ENCODE measurements at places on chromosomes 7 and 10.

- DNase-seq = no peak
Observed at GRCh38 chr10:136465-136762, 1.2 kb downstream of the ZMYND11 start.

DNA sequence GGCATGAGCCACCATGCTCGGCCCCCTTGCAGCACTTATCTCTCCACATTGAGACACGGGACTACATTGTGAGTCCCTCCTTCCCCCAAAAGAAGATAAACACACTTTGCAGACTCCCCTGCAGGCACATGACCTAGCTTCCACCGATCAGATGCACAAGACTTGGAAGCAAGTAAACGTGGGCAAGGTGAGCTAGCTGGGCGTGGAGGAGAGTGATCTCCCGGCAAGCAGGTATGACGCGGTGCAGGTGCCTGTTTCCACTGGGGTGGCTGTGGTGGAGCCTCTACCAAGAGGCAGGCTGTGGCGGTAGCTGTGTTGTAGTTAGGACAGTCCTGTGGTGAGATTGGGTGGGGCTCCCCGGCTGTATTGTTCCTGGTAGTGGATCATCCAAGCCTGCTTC, 7.7 kb upstream of the COMTD1 start:
- no peak for DNase-seq

- DNase-seq = no peak
Observed at GRCh38 chr10:26903431-26904217, 42.9 kb upstream of the ABI1 start.

DNA sequence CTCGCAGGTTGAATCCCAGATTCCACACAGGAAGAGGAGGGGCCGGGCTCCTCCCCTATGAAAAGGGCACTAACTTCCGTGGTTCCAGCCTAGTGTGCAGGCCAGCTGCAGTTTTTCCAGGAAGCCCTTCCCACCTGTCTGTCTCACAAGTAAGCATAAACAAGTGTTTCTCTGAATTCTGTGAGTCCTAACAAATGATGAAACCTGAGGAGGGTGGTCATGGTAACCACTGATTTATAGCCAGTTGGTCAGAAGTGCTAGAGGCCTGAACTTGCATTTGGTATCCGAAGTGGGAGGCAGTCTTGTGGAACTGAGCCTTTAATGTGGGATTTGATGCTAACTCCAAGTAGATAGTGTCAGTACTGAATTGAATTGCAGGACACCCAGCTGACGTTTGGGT, 54.7 kb upstream of the STEAP4 start:
- no peak for DNase-seq

- DNase-seq = no peak
Observed at GRCh38 chr7:141742229-141742628, 4.1 kb downstream of the SSBP1 start.

DNA sequence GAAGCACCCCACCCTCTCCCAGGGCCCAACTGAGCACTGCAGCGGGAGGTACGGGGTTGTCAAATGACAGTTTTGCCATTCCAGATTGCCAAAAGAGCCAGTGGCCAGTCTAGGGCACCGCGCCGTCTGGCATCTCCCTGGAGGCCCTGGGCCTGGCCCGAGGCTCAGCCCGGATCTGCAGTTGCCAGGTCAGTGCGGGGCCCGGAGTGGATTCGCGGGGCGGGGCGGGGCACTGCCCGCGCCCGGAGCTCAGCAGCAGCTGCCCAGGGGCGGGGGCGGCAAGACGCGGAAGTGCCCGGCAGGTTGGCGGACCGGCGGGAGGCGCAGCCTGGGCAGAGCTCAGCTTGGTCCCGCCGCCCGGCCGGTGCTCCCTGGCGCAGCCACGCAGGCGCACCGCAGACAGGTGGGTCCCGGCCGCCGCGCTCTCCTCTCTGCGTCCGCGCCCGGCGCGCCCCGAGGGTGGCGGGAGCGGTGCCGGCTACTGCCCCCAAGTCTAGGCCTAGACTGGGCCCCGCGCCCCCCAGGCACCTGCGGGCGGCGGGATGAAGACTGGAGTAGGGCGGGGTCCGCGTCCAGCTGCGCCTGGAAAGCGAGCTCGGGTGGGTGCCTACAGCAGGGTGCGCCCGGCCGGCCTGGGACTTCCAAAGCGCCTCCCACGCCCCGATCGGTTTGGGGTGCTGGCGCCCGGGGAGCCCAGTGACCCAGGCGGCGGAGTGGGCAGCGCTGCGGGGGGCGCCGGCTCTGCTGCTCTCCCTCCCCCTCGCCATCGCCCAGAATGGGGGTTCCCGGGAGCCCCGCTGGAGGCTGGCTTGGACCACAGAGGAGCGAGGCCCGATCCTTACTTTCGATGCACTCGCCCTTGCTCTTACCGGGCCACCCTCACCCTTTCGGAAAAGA, at the start of gene IRF5:
Gene IRF5 (plus strand): TSS at position 281 of the 897 bp plus-strand sequence. CDS start 4,155 bp downstream, outside the sequence.
- DNase-seq = no peak
